Liver (tissue), 10 donors: ENCODE measurements at places on chromosomes 11 and 22. TPM values are rescaled to one million over a fixed set of nuclear protein-coding genes. Genes with fewer than 3 reads are reported as not detected.

The IFITM1 gene
- total RNA-seq: 12.6 TPM

The SHANK2 gene
- total RNA-seq: 15.8 TPM

The BRSK2 gene
- 0.05 TPM for total RNA-seq

The SCO2 gene
- total RNA-seq: 1.4 TPM

The KRTAP5-7 gene
- total RNA-seq: 0.19 TPM

The CD248 gene
- 3.0 TPM for total RNA-seq

The SHANK3 gene
- total RNA-seq: 5.1 TPM

The OR4D5 gene
- total RNA-seq: not detected

The CHRDL2 gene
- total RNA-seq: not detected

The ADM2 gene
- total RNA-seq: 1.8 TPM

The SERPIND1 gene
- 117 TPM for total RNA-seq

The DEUP1 gene
- not detected for total RNA-seq

The LDLRAD3 gene
- total RNA-seq: 0.75 TPM

The POU2F3 gene
- total RNA-seq: not detected

The PAX6 gene
- total RNA-seq: not detected

The OR10A2 gene
- total RNA-seq: not detected

The MIF gene
- total RNA-seq: 108 TPM

The DEPDC7 gene
- 7.1 TPM for total RNA-seq

The ACRV1 gene
- not detected for total RNA-seq

The OR8D4 gene
- total RNA-seq: 0.14 TPM

The TSSC4 gene
- total RNA-seq: 16.6 TPM

The TMEM121B gene
- 0.17 TPM for total RNA-seq

The TSPAN18 gene
- total RNA-seq: 1.9 TPM

The YAP1 gene
- 65.6 TPM for total RNA-seq

The C11orf16 gene
- total RNA-seq: not detected

The GPR137 gene
- 6.9 TPM for total RNA-seq

The MPZL2 gene
- total RNA-seq: 14.4 TPM

The TEX54 gene
- not detected for total RNA-seq

The ACTN3 gene
- total RNA-seq: not detected

The LARGE2 gene
- 1.9 TPM for total RNA-seq

The FANCF gene
- 5.4 TPM for total RNA-seq

The BCO2 gene
- 190 TPM for total RNA-seq

The RIC8A gene
- total RNA-seq: 49.6 TPM

The MRGPRF gene
- 3.0 TPM for total RNA-seq

The SLCO2B1 gene
- 92.1 TPM for total RNA-seq

The TRIM6 gene
- 0.75 TPM for total RNA-seq

The OR6T1 gene
- not detected for total RNA-seq

The OR51F1 gene
- total RNA-seq: not detected

The NUCB2 gene
- 68.5 TPM for total RNA-seq

The RFPL1 gene
- not detected for total RNA-seq

The DKK3 gene
- total RNA-seq: 9.9 TPM

The PKDREJ gene
- total RNA-seq: under 0.01 TPM

The OR2AG2 gene
- not detected for total RNA-seq

The RFPL3 gene
- total RNA-seq: not detected

The LINC01488 gene
- 0.59 TPM for total RNA-seq

The OR51M1 gene
- not detected for total RNA-seq
